ENCODE measurements at places on chromosomes 12 and 14. TPM values are rescaled to one million over a fixed set of nuclear protein-coding genes. Genes with fewer than 3 reads are reported as not detected.

Gene KRT75
- polyA plus RNA-seq, result not detected

DNA sequence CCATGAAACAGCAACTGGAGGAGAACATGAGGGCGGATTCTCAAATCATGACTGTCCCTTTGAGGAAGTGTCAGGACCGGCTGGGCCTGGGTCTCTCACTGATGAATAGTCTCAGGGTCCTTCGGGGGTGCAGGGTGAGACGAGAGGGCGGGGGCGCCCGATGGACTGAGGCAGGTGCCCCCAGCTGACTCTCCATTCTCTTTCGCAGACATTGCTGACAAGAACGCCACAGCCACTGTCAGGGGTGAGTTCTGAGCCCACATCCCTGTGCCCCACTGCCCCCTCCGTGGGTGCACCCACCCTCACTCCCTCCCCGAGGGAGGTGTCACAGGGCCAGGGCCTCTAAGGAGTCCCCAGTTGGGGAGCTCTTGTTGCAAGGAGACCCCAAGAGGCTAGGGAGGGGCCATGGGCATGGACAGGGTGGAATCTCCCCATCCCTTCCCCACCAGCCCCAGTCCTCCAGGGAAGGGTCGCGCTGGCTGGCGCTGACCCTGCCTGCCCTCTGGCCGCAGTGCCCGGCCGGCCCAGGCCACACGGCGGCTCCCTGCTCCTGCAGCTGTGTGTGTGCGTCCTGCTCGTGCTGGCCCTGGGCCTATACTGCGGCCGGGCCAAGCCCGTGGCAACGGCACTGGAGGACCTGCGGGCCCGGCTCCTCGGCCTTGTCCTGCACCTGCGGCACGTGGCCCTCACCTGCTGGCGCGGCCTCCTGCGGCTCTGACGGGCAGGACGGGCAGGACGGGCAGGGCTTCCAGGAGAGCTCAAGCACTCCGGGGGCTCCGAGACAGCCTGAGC lies 8.7 kb downstream of the C14orf180 start:
- DNase-seq, result no peak

DNA sequence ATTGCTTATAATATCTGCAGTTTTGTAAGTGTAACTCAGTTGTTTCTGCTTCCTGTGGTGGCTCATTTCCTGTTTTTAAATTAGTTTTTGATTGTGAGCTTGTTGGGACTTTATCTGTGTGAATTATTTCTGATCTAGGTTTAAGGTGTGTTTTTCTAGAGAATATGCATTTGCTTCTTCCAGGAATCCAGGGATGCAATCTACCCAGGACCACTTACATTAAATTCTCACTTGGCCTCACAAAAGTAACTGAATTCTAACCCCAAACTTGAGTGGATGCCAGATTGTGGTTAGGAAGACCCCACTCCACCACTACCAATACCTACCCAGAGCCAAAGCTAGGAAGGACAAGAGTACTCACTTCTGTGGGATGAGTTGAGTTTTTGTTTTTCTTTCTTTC lies 11.9 kb downstream of the STYX start:
- DNase-seq, result no peak

GRCh38 chr14:70741482-70741881 lies 67.8 kb downstream of the MAP3K9 start:
- no peak for DNase-seq

Gene KRT1
- 1.0 TPM for polyA plus RNA-seq

- DNase-seq, result no peak
Measured at GRCh38 chr12:76489737-76490136, 69.8 kb downstream of the OSBPL8 start.

- DNase-seq, result no peak
Measured at GRCh38 chr14:91406982-91407381, 10.6 kb downstream of the CCDC88C start.

GRCh38 chr14:30907659-30908057 lies 33.3 kb downstream of the COCH start:
- no peak for DNase-seq

- no peak for DNase-seq
Measured at GRCh38 chr12:132669166-132669879, 17.8 kb downstream of the POLE start.

- peak; percentile 89 for DNase-seq
Measured at GRCh38 chr12:91140026-91140931, 29.0 kb upstream of the LUM start.

- no peak for DNase-seq
Measured at GRCh38 chr14:76098047-76098446, 53.7 kb upstream of the GPATCH2L start.

Gene MOK
- 8.6 TPM for polyA plus RNA-seq

DNA sequence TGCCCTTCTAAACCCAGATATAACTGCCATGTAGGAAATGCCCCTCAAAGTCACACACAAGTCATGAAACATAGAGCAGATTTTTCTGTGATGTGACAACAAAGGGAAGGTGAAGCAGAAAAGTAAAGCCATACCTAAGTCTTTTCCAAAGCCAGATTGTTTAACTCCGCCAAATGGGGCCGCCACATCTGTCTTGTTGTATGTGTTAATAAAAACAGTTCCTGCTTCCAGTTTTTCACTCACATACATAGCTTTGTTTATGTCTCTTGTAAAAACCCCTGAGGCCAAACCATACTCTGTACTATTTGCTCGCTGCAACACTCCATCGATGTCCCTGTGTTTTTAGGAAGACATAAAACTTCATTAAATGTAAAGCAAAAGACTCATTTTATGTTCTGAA lies 40.3 kb downstream of the NOPCHAP1 start:
- no peak for DNase-seq

Gene DBX2
- polyA plus RNA-seq, result 0.16 TPM

DNA sequence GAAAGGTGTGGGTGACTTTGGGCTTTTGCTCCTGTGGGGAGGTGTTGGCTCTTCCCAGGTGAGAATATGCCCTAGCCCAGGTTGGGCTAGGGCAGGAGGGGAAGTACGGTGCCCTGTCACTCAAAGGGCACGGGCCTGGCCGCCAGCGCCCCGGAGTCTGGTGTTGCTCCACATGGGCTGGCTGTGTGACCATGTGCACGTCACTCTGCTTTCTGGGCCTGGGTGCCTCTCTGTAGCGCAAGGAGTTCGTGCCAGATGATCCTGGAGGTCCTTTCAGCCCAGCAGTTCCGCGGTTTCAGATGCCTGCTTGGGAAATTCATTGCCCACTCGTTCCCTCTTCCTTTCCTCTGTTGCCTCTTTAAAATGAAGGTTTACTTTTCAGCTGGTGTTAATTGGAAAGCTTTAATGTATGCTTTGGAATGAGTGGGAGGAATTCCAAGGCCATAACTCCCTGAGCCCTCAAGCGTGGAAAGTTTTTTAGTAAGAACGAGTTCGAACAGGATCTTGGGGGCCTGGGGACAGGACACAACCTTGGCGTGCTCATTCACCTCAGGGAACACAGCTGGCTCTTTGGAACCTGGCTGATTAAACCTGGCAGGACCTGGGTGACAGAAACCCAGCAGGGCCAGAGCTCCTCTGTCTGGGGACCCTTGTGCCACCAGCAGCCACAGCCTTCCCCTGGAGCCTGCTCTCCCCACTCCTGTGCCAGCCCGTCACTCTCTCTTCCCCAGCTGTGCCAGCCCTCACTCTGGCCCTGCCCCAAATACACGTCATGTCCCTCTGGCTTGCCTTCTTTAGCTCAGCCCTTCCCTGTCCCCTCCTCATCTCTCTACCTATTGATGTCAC lies 42.8 kb downstream of the TSPAN9 start:
- DNase-seq, result no peak

Gene LGR5
- polyA plus RNA-seq, result 4.5 TPM

DNA sequence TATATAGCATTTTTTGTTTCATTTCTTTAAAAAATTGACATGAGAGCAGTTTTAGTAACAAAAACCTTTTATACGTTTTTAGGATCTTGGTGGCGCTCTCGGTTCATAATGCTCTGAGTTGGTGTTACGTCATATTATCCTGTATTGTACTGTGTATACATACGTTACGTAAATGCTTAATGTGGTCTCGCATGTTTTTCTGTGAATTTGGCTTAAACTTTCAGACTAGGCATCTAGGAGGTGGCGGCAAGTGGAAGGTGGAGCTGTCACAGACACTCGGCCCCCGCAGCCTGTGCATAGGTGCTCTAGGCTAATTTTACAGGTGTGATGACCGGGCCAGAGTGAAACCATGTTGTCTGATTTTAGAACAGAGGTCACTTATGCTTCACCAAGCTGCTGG lies 60.0 kb downstream of the PPP2R5C start:
- no peak for DNase-seq

DNA sequence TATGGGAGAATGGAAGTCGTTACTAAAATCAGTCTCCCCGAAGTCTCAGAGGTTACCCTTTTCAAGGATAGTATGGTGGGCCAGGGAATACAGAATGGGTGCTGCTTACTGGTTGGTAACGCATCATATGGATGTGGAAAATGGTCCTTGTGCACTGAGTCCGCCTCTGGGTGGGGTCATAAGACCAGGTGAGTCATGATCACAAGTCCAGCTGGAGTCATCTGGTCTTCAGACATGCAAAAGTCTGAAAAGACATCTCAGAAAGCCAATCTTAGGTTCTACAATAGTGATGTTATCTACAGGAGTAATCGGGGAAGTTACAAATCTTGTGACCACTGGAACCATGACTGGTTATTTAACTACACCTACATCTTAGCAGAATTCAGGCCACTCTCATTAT lies 71.9 kb upstream of the TCL1B start:
- DNase-seq, result no peak

Gene HDAC7
- 59.5 TPM for polyA plus RNA-seq

DNA sequence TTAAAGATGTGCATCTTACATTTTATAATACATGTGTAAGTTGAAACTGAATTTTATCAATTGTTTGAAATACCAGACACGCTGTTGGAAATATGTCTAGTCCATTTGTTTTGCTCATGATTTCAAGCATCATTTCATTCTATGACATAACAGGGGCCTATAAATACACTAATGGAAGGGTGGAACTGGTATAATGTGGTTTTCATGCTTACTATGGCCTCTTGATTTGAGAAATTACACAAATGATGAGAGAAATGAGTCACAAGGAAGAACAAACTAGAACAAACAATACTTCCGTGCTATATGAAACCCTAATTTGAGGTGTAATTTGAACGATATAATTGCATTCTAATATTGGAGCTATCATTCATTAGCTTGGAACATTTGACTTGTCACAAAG lies 663.4 kb downstream of the SLC16A7 start:
- no peak for DNase-seq

Gene TMEM253
- polyA plus RNA-seq, result 0.62 TPM

DNA sequence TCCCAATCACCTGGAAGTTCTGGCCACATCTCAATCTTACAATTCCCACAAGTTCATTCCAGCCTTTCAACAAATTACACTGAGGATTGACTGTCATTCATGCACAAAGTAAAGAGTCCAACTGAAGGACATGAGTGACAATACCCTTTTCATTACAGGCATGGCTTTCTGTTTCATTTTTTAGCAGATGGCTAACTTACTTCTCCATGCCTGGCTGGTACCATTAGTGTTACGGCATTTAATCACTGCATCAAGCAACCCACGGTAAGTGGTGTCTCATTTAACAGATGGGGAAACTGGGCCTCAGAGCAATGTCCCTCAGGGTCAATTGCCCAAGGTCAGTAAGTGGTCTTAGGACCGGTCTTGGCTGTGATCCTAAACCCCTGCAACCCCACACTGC lies 114.4 kb downstream of the PRICKLE1 start:
- DNase-seq, result no peak

- DNase-seq, result no peak
Measured at GRCh38 chr12:115922952-115923564, 354.4 kb downstream of the MED13L start.

Gene SMIM41
- 0.18 TPM for polyA plus RNA-seq

- no peak for DNase-seq
Measured at GRCh38 chr14:30991408-30991807, 34.0 kb upstream of the AP4S1 start.

- no peak for DNase-seq
Measured at GRCh38 chr12:87690236-87690810, 338.9 kb downstream of the C12orf50 start.

Gene TOMM20L
- 0.43 TPM for polyA plus RNA-seq

DNA sequence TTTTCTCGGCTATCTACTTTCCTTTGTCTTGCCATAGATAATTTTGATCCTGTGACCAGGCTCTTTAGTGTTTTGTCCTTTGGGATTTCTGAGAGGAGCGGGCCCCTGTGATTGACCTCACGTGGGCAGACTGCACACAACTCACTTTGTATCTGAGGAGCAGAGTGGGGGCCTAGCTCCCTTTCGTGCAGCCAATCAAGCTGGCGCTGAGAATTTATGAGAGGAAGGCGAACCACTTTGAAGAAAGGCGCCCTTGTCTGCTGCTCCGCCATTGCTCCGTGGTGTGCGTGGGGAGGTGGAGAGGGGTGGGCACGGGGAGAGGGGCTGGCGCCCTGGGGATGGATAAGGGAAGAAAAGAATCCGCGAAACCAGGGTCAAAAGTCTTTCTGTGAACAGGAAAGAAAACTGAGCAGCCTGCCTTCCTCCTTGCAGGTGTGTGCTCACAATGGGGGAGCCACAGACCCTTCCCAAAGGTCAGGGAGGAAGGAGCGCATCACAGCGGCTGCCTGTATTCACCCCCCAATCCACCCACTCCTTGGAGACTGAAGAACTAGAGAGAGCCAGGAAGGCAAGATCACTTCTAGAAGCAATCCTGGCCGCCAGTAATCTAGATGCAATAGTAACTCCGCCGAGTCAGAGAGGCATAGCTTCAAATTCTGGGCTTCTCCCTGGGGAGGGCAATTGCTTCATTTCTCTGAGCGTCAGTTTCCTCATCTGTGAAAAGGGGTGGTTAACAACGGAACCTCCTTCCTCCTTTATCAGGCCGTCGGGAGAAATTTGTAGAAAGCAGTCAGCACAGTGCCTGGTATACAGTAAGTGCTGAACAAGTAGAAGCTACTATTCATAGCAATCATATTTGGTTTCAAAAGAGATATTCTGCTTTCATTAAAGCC lies 24.9 kb upstream of the MED13L start:
- DNase-seq, result no peak

- no peak for DNase-seq
Measured at GRCh38 chr12:15631007-15631715, 158.0 kb downstream of the EPS8 start.

- no peak for DNase-seq
Measured at GRCh38 chr12:66808606-66809005, 129.7 kb upstream of the GRIP1 start.

GRCh38 chr14:104885031-104885972 lies 20.2 kb downstream of the CEP170B start:
- DNase-seq, result no peak

DNA sequence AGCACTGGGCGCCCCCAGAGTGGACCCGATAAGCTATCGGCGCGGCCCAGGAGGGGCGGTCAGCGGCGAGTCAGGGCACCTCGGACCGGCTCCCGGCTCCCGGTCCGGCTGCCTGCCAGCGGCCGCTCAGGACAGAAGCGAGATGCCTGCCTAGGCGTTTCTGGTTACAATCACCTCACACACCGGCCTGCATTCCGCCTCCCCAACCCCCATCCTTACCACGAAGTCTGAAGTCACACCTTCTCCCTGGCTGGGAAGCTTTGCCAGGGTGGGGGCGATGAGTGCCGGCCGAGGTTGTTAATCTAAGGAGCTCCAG lies 42.6 kb upstream of the TBX5 start:
- DNase-seq, result no peak
